Stimulated activated CD8-positive, alpha-beta memory T cell treated with anti-CD3 and anti-CD28 coated beads, Interleukin-7, amount 100 ng/mL, for 1 hour (primary cell): ENCODE measurements at places on chromosomes 1 and 21.
A peak's percentile ranks its signal among the peaks of the same experiment; 100 is the strongest.

DNA sequence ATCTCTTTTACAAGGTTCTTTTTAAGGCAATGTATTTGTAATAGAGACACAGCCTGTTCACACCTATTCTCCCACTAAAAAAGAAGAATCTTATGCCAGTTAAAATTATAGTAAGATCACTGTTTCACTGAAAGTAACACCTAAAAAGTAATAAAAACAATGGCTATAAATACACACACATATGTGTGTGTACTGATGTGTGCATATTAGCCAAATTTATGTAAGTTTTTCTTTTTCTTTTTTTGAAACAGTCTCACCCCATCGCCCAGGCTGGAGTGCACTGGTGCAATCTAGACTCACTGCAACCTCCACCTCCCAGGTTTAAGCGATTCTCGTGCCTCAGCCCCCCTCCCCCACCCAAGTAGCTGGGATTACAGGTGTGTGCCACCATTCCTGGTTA is 56.8 kb upstream of the SLC30A10 start:
- no peak for DNase-seq

DNA sequence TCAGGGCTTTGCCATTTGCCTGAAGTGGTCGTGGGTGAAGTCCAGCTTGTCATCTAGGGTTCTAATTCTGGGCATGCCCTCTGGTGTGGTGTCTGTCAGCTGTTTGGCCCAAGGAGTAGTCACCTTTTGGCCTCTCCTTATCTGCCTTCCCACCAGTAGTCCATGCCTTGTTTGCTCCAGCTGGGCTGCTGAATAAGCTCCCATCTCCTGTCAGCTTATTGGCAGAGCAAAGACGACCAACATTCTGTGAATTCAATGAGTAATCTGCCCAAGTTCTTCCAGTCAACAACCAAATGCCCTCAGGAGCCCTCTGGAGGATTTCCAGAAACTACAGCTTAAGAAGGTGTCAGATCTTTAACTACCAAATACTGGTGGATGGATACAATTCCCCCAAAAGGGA is 7.0 kb downstream of the BCAN start:
- DNase-seq: no peak

DNA sequence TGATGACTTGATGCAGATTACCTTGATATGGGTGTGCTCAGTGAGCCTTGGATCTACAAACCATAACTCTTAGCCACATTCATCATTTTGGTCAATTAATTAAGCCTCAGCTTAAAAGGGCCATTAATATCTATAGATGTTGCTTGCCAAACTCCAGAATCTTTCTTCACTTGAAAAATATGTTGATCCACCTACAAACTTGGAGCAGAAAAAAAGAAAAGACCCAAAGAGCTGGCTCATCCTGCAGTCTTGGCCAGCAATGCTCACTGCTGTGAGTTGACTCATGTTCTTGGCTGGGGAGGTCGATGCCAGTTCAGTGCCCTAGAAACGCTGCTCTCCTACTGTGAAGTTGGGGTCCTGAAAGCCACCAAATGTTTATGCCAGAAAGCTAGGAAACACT is 75.4 kb downstream of the DPT start:
- no peak for DNase-seq

DNA sequence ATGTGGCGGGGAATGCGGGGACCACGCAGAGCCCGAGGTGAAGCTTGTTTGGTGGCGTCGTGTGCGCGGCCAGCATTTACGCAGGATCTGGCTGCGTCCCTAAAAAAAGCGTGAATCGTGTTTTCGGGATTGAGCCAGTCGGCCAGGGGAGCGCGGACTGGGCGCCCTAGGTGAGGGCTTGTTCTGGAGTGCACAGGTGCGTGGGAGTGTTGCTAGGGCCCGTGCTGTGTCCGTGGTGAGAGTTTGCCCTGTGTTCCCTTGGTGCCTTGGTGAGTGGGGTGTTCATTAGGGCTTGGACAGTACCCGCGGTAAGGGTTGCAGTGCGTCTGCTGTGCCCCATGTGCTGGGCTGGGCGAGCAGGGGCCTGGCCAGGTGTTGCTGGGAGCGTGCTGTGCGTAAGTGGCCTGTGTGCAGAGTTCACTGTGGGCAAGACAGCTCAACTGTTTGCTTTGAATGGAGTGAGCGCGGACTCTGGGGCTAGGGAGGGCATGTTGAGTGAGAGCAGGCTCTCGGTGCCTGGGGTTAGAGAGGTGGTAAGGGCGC is 673 bp downstream of the CD46 start:
- DNase-seq: peak; percentile 0

GRCh38 chr21:41859297-41859980 is 19.7 kb downstream of the PRDM15 start:
- no peak for DNase-seq

GRCh38 chr1:222791006-222791710 is 23.7 kb upstream of the DISP1 start:
- DNase-seq: no peak

DNA sequence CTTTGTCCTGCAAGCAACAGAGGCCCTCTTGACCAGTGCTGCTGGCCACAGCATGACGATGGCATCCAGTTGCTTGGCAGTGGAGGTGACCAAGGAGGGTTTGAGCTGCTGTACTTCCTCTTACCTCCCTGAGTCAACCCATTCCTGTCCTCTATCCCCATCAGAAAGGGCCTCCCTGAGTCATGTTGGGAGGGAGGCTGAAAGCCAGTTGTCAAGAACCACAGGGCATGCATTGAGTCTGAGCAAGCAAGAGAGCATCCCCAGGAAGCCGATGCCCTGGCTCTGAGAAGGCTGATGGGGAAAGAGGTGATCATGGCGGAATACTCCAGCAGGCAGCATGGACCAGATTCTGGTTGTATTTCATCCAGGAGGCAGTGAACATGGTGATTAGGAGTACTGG is 69.6 kb downstream of the LACTBL1 start:
- DNase-seq: no peak

DNA sequence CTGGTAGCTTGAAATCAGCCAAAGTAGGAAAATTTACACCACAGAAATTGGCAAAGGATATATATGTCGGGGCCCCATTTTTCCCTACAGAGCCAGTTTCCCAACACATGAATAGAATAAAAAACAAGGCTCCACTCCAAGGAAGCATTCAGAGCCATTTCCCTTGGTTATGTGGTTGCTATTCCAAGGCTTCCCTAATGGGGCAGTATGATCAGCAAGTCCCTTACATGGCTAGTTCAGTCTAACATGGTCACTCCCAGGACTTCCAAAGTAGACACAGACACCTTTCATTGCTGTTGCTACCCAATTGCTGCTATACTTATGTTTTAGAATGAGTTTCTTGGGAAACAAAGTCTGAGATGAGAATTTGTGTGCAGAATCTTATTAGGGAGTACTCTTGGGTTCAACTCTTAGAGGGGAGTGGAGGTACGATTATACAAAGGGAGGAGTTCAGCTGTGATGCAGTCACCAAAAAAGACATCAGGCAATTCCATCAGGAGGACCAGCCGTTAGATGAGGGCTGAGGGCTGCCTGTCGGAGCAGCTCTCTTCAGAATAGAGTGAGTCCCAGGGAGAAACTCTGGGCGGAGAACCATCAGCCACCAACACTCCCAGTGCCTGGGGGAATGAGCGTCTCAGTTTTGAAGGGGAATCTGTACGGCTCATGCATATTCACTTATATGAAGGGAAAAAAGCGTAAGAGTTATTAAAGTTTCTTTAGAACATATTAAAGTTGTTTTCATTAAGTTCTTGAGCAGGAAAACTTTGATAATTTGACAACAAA is 92.9 kb downstream of the C21orf91 start:
- no peak for DNase-seq

- DNase-seq: no peak
Measured at GRCh38 chr1:39958403-39959200, 3.7 kb downstream of the MFSD2A start.

- no peak for DNase-seq
Measured at GRCh38 chr1:33970148-33970825, 106.4 kb downstream of the HMGB4 start.

- DNase-seq: no peak
Measured at GRCh38 chr1:66351478-66351877, 182.5 kb upstream of the SGIP1 start.

GRCh38 chr1:215728169-215728568 is 161.1 kb downstream of the KCTD3 start:
- DNase-seq: no peak

DNA sequence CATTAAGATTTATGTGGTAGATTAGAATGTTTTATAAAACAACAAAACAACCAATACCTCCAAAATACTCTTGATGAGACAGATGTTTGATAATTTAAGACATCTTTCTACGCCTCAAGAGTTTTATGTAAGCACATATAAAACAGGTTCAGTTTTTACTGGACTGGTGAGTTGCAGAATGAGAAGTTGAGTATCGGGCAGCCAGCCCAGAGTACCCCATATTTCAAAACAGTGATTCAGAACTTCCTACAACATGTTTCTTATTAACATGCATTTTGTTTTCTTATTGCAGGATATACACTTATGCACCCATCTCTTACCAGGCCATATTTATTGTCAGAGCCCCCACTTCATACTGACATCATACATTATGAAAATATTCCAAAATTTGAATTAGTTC is 91.4 kb upstream of the RAVER2 start:
- DNase-seq: no peak

DNA sequence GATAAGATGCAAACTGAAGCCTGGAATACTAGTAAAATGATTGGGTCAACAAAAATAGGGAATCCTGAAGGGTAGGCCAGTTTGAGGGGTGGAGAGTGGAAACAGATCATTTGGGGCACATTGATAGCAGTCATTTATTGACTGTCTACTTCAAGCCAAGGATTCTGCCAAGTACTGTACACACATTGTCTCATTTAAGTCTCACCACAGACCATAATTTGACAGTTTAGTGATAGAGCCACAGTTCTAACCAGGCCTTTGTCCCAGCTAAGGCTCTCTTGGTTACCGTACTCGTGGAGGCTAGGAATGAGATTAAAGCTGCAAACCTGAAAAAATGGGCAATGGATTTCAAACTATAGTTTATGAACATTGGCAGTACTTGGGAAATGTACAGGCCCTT is 11.2 kb downstream of the RBM15 start:
- DNase-seq: no peak

- no peak for DNase-seq
Measured at GRCh38 chr1:168086438-168086837, 50.3 kb downstream of the GPR161 start.

GRCh38 chr1:229561141-229561540 is 2.6 kb upstream of the ABCB10 start:
- DNase-seq: no peak

DNA sequence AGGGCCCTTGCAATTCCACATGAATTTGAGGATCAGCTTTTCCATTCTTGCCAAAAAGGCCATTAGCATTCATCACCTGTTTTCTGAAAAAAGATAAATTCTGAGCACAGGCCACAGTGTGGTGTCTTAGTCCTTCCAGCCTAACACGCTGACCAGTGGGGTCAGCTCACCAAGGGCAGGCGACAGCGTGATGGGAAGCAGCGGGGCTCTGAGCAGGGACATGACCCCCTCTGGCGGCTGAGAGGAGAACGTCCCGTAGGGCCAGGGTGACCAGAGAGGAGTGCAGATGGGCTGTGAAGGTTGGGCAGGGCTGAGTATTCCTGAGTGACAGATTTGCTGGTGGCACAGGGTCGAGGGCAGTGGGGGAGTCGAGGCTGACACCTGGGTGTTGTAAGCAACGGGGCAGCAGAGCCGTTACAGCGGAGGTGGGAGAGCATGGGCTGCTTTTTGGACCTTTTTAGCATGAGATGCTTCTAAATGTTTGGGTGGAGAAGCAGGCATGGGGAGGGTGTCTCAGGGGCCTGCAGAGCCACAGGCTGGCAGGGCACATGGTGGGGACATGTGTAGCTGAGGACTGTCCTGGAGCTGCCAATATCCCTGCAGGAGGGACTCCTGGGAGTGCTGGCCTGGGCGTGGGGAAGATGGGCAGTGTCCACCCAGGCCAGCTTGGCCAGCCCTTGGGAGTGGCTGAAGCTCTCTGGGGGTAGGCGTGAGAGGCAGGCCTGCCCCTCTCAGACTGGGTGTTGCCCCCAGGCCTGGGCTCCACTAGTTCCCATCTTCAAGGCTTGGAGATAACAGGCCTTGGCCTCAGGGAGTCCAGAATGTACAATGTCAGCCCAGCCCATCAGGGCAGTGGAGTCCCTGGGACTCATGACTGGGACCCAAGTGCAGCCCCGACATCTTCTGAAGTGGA is 8.6 kb upstream of the CALML6 start:
- no peak for DNase-seq

DNA sequence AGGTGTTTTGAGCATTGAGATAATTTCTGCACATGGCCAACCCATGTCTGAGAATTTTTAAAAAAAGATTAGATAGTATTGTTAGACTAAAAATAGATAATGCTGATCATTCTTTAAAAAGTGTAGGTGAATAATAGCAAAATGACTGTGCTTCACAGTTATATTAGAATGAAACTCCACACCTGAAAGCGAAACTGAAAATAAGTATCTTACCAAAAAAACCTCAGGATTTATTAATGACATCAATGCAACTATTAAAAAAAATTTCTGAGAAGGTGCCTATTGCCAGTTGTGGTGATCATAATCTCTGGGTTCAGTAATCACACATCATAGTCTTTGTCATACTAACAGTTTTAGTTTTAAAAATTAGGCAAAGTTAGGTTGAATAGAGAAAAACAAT is 36.5 kb downstream of the PLA2G4A start:
- DNase-seq: no peak

GRCh38 chr21:38524168-38525153 is 26.2 kb upstream of the ERG start:
- DNase-seq: no peak

GRCh38 chr1:227869279-227869842 is 53.9 kb downstream of the PRSS38 start:
- no peak for DNase-seq

- DNase-seq: no peak
Measured at GRCh38 chr1:147177611-147178380, 5.5 kb upstream of the PRKAB2 start.

DNA sequence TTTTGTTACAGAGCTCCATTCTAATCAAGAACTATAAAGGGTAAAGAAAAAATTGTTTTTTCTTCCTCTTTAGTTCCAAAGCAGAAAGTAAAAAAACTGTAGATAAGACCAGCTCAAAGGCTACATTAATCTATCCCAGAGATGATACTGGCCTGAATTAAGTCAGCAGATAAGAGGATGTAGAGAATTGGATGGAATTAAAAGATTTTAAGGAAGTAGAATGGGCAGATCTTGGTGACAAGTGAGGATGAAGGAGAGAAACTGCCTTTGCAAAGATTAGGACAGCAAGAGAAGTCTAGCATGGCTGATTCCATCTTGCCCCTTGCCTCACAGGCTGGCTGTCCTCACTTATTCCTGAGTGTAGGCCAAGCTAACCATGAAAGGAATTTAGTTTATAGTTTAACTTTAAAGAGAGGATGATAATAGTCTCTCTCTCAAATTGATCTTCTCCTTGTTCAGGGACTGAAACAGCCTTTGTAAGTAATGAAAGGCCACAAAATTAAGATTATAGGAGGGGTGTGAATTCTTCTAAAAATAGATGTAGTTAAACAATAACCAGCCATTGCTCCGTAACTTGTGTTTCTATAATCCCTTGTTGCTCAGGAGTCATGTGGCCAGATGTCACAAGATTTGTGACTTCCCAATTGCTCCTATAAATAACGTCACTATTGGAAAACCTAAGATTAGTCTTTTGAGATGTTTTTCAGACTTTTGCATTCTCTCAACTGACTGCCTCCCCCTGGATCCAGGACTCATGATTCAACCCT is 265.0 kb upstream of the USP24 start:
- DNase-seq: no peak

- DNase-seq: no peak
Measured at GRCh38 chr1:223621312-223621734, 44.2 kb downstream of the CAPN8 start.
